ENCODE measurements at places on chromosomes 1 and 21.

- no peak for DNase-seq
Observed at GRCh38 chr21:31340942-31341487, 3.0 kb downstream of the TIAM1 start.

DNA sequence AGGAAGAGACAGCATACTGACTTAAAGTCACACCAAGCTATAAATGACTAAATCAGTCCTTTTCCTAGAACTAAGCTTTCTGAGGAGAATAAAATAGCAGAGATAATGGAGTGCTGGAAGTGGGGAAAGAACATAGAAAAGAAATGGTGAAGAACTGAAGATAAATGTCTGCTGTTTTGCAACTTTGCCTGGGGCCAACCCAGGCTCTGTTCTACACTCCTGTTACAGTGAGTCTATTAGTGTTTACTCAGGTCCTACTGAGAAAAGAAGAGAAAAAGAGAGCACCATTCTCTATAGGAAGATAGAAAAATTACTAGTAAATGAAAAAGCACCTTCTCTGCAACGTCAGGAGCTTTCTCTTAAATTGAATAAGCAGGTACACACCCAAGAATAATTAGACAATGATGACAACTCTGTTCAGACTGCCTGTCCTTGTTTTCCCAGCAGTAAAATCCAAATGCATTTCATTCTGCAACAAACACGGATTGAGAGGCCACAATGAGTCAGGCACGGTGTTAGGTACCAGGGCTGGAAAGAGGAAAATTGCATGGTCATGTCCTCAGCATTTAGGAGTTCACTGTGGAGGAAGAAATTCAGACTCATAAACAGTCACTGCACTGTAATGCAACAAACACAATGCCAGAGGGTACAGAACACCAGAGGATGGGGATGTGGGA is 139.4 kb upstream of the CAMK1G start:
- DNase-seq = no peak

DNA sequence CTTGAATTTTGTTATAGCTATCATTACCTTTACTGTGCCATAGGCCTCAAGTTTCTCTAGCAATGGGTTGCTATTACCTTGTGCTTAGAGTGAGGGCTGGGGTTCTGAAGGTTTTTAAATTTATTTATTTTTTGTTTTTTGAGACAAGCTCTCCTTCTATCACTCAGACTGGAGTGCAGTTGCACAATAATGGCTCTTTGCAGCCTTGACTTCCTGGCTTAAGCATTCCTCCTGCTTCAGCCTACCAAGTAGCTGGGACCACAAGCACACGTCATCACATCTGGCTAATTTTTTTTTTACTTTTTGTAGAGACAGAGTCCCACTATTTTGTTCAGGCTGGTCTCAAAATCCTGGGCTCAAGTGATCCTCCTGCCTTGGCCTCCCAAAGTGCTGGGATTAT is 41.5 kb downstream of the SNX27 start:
- DNase-seq = no peak

- no peak for DNase-seq
Observed at GRCh38 chr1:162485236-162485635, 12.4 kb upstream of the UHMK1 start.

All from activated naive CD4-positive, alpha-beta T cell (primary cell).